ENCODE measurements at places on chromosomes 7 and 10. TPM values are rescaled to one million over a fixed set of nuclear protein-coding genes. Genes with fewer than 3 reads are reported as not detected.

GLUD1 gene
- 121 TPM for total RNA-seq

TRA2A gene
- 69.4 TPM for total RNA-seq

CPN1 gene
- 2.2 TPM for total RNA-seq

CHRM2 gene
- total RNA-seq = 4.8 TPM

SLC18A2 gene
- 2.0 TPM for total RNA-seq
